ENCODE measurements at places on chromosomes 2 and 18. TPM values are rescaled to one million over a fixed set of nuclear protein-coding genes. Genes with fewer than 3 reads are reported as not detected.

The FZD7 gene
- 103 TPM for total RNA-seq

The KYNU gene
- total RNA-seq, result 0.18 TPM

The FNDC4 gene
- 5.3 TPM for total RNA-seq

The NPAS2 gene
- 3.8 TPM for total RNA-seq

The CRYBA2 gene
- total RNA-seq, result not detected

The SEMA4F gene
- total RNA-seq, result 13.8 TPM

Measured in motor neuron (in vitro differentiated cells).